ENCODE measurements at places on chromosomes 3 and 15.

- no peak for DNase-seq
These were observed 40.0 kb downstream of the ATP13A3 start for GRCh38 chr3:194446754-194447153.

- no peak for DNase-seq
These were observed 27.6 kb upstream of the SRP14 start for GRCh38 chr15:40066589-40066988.

GRCh38 chr15:96484830-96485229 lies 154.3 kb downstream of the NR2F2 start:
- DNase-seq, result no peak

GRCh38 chr15:41972253-41973242 lies at the start of gene EHD4:
Gene EHD4, minus strand, starts transcription at chr15:41972557. Its CDS starts 63 bp downstream, at chr15:41972494.
- peak; percentile 98 for DNase-seq

GRCh38 chr3:186642014-186642413 lies 1.8 kb downstream of the FETUB start:
- peak; percentile 6 for DNase-seq

GRCh38 chr3:56253941-56254665 lies 214.2 kb downstream of the ERC2 start:
- no peak for DNase-seq

DNA sequence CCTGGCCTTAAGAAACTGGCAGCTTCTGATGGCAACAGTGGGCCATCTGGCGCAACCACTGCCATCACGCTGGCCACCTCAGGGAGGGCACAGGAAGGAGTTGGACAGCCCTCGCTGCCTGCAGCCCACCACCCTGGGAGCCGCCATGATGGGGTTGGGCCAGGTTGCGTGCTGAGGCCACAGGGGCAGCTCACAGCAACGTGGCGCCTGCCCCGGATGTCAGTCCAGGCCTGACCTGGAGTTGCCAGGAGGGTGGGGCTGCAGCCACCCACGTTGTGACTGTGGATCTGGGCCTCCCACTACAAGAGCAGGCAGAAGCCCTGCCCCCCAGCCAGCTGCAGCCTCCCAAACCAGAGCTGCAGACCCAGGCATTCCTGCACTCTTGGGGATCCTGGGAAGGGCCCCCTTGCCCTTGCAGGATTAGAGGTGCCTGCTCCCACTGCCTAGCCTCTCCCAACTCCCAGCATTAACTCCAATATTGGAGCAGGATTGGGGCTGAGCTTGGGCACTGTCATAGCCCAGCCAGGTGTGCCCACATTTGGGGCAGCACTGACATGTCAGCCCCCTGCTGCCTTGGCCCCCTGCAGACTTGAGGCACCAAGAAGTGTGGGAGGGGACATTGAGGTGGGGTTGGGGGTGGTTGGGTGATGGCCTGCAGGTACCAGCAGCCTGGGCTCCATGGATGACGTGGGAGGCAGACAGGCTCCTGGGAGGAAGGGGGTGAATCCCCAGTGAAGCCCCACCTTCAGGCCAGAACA lies 468.9 kb upstream of the CCDC54 start:
- no peak for DNase-seq

Measured in activated CD4-positive, alpha-beta T cell treated with anti-CD3 and anti-CD28 coated beads, Interleukin-2, Interleukin-6, amounts not matched to agents 100 ng/mL and 50 ng/mL, durations not matched to agents 16 hours and 8 hours (primary cell).